BJ (cell line): ENCODE measurements at places on chromosomes 11 and 22. TPM values are rescaled to one million over a fixed set of nuclear protein-coding genes. Genes with fewer than 3 reads are reported as not detected.

- no peak for DNase-seq
These were observed 2.7 kb upstream of the KRTAP5-6 start for GRCh38 chr11:1694064-1694845.

DNA sequence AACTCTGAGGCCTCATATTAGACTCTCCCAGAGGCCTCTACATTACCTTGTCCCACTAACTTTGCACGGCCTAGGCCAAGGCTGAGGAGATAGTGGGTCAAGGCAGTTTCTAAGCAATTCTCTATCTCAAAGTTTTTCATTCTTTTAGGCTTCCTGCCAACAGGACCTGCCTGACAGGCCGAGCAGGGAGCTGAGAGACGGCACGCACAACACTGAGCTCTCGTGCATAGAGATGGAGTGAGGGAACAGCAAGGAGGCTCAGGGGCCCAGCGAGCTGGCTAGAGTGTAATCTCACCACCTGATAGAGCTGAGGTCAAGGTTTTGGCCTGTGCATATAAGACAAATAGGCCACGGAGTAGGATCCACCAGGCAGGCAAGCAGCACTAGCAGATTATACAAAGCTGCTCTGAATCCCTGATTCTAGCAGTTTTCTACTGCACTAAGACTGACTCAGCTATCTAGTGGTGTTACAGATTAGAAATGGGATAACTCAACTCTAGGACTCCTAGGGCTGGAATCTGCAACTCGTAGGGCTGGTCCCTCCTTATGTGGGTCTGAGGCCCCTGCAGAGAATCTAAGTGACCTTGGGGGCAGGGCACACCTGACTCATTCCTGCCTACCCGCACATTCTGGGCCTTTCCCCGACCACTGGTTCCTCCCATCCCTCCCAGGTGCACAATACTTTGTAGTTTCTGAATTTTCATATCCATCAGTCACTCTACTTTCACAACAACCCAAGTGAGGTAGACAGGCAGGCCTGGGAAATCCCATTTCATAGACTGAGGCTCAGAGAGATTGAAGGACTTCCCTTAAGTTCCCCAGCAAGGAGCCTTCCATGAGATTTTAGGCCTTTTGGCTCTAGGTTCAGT is 1.7 kb downstream of the CYB5R2 start:
- DNase-seq = no peak

- DNase-seq = no peak
These were observed 61.8 kb downstream of the UBASH3B start for GRCh38 chr11:122717264-122717867.

GRCh38 chr11:132068556-132068955 is 698.1 kb downstream of the NTM start:
- DNase-seq = no peak

GRCh38 chr11:84837402-84838069 is 789.6 kb downstream of the DLG2 start:
- no peak for DNase-seq

- DNase-seq = no peak
These were observed 159.3 kb downstream of the BRD1 start for GRCh38 chr22:49668402-49668801.

- DNase-seq = no peak
These were observed 46.5 kb downstream of the SEZ6L start for GRCh38 chr22:26215736-26216135.

- DNase-seq = no peak
These were observed 114.6 kb upstream of the BID start for GRCh38 chr22:17888855-17889254.

DNA sequence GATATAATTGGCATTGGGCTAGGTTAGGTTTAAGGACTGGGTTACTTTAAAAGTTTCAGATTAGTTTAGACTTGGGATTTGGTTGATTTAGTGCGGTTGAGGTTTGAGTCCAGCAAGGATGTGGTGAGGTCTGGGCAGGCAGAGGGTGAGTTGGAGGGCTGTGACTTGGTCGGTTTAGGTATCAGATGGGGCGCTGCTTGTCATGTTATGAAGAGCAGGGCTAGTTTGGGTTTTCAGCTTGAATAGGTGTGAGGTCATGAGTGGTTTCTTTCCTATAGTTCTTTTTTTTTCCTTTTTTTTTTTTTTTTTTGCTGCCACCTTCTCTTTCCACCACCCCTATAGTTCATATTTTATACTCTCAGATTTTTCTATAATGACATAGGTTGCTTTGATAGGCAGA is 4.8 kb downstream of the CLCF1 start:
- DNase-seq = no peak

- DNase-seq = no peak
These were observed 24.9 kb upstream of the GRAMD1B start for GRCh38 chr11:123405123-123405592.

DNA sequence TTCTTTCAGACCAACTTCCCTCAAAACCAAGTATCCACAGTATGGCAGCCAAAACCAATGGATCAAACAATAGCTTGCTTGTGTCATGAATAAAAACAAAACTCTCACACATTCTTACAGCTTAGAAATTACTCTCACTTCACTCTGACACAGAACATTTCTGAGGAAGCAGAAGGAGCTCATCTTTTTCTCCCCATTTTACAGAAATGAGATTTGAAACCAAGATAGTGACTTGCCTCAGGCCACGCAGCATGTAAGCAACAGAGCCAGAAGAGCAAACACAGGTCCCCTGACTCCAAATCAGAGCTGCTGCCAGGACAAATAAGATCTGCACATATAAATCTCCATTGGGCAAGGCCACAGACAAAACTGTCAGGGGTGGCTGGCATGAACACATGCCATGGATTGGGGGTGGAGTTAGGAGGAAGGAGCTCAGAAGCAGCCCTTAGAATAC is 64.8 kb downstream of the RAB30 start:
- DNase-seq = no peak

GRCh38 chr11:92740276-92740675 is 229.2 kb upstream of the MTNR1B start:
- no peak for DNase-seq

DNA sequence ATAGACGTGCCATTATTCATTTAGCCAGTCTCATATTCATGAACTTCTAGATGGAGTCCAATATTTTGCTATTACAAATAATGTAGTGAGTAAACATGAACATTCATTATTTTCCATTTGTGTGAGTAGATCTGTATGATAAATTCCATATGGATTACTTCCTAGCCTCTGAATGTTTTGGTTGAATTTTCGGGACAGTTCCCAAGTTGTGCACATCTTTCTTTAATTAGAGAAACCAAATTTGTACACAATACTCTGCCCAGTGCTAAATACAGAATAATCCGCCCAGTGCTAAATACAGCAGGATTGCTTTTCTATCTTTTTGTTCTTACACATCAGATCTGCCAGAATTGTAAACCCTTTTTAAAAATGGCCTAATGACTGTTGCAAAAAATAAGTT is 17.1 kb upstream of the APLP2 start:
- no peak for DNase-seq

- peak; percentile 60 for DNase-seq
These were observed 181.6 kb upstream of the POU2AF2 start for GRCh38 chr11:111063726-111064517.

Gene ME3
- 9.7 and 15.8 TPM in 2 replicates for polyA plus RNA-seq

Gene OR5AK2
- polyA plus RNA-seq = not detected in 2 replicates

Gene ROBO4
- polyA plus RNA-seq = 0.10 and 0.26 TPM in 2 replicates

Gene SPA17
- 2.9 and 12.1 TPM in 2 replicates for polyA plus RNA-seq

Gene CASTOR1
- 7.7 and 16.4 TPM in 2 replicates for polyA plus RNA-seq
